ENCODE measurements at places on chromosomes 2 and 18.

DNA sequence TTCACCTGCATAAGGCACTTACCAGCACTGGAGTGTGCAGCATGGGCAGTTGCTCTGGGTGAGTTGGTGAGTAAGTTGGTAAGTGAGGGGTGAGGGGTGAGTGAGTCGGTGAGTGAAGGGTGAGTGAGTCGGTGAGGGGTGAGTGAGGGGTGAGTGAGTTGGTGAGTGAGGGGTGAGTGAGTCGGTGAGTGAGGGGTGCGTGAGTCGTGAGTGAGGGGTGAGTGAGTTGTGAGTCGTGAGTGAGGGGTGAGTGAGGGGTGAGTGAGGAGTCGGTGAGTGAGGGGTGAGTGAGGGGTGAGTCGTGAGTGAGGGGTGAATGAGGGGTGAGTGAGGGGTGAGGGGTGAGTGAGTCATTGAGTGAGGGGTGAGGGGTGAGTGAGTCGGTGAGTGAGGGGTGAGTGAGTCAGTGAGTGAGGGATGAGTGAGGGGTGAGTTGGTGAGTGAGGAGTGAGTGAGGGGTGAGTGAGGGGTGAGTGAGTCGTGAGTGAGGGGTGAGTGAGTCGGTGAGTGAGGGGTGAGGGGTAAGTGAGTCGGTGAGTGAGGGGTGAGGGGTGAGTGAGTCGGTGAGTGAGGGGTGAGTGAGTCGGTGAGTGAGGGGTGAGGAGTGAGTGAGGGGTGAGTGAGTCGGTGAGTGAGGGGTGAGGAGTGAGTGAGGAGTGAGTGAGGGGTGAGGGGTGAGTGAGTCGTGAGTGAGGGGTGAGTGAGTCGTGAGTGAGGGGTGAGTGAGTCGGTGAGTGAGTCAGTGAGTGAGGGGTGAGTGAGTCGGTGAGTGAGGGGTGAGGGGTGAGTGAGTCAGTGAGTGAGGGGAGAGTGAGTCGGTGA is 17.1 kb downstream of the THAP4 start:
- DNase-seq = no peak

- DNase-seq = no peak
These were observed 460.4 kb downstream of the STK39 start for GRCh38 chr2:167787021-167787420.

DNA sequence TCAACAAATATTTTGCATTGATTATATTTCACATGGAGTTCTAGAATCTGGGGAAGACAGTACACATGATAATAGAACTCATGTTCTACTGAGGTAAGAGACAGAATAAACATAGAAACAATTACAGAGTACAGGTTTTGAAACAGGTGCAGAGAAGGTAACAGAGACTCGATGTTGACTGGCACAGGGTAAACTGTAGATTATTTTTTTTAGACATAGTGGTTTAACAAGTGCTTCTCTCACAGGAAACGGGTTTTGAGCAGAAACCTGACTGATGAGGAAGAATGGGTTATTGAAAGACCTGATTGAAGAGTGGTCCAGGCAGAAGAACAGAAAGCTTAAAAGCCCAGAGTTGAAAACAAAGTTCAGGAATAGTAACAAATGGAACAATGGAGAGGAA is 1002.5 kb upstream of the FAM98A start:
- no peak for DNase-seq

GRCh38 chr18:10935588-10935987 is 213.8 kb downstream of the PIEZO2 start:
- DNase-seq = no peak

DNA sequence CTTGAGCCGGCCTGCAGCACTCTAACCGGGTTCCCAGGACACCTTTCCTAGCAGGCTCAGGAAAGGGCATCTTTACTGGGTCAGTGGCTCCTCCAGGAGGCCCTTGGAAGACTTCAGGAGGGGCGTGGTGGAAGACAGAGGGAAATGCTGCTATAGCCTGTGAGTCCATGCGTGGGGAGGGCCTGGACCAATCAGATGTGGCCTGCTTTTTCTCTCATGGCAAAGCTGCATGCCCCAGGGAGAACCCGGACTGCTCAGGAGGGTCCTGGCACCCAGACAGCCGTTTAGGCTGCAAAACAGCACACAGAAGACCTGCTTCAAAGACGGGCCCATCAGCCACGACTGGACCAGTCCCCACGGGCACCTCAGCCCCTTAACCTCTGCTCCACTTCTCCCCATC is 84.4 kb downstream of the EIPR1 start:
- DNase-seq = no peak

DNA sequence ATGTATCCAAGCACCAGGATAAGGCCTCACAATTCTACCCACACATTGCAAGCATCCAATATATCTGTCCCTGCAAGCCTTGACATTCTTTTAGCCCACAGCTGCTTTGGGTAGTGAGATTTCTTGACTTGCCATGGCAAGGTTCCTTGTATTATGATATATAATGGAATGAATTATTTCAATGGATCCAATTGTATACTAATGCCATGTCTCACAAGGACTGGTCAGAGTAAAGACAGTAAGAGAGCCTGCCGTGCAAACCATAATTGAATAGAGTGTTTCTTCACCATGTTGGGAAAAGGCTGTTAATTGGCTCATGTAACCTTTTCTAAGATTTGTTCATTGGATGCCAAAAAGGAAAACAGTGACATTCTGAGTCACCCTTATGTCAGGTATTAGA is 64.3 kb upstream of the RBBP8 start:
- no peak for DNase-seq

DNA sequence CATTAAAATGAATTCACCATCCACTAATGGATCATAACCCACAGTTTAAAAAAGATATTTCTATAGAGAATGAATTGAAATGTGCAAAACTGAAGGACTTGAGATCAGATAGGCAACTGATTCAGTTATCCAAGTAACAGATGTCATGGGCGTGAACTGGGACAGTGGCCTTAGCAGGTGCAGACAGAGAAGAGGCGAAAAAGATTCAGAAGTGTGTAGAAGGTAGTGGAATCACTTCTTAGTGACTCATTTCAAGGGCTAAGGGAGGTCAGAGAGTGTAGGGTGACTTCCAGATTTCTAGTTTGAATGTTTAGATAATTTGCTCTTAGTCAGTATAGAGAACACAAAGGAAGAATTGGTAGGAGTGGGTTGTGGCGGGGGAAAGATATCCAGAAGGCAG is 79.7 kb downstream of the EHBP1 start:
- no peak for DNase-seq

DNA sequence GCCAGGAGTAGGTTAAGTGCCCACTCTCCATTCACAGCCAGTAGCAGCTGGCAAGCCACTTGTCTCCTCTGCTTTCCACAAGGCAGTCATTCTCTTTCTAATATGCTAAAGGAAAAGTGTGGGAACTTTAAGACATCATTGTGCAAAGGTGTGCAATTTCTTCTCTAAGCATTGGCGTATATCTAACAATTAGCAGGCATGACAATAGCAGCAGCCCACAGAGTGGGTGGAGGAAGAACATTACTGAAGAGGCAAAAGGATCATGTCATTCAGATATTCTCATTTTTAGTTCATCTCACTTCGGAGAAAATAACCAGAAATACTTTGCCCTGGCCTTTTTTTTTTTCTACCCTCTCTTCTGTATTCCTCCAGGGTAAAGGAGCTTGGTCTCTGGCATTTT is 177.6 kb downstream of the DNAH7 start:
- no peak for DNase-seq
